ENCODE measurements at places on chromosomes 2 and 18.
A peak's percentile ranks its signal among the peaks of the same experiment; 100 is the strongest.

GRCh38 chr2:129778584-129778877 lies 200.9 kb upstream of the RAB6C start:
- H3K36me3 ChIP-seq, result no peaks in the 10 kb centered on the region
- H3K27ac ChIP-seq, result no peak overlapping the region
- H3K4me3 ChIP-seq, result no peak overlapping the region
- no peaks in the 10 kb centered on the region for H3K4me1 ChIP-seq
- peaks cover 4% of the 10 kb centered on the region for H3K27me3 ChIP-seq

DNA sequence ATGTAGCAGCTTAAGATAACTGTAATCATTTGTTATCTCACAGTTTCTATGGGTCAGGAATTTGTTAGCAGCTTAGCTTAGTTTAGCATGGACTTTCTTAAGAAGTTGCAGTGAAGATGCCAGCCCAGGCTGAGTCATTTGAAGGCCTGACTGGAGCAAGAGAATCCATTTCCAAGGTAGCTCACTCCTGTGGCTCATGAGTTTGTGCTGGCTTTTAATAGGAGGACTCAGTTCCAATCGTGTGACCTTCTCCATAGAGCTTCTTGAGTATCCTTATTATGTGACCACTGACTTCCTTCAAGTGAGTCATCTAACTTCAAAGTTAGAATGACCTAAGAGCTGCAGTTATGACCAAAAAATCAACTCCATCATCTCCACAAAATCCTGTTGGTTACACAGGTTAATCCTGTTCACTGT lies 1.4 kb downstream of the GPATCH11 start:
- H3K27ac ChIP-seq, result no peak overlapping the region
- no peak overlapping the region for H3K4me3 ChIP-seq
- H3K4me1 ChIP-seq, result peaks cover 23% of the 10 kb centered on the region
- no peaks in the 10 kb centered on the region for H3K27me3 ChIP-seq
- DNase-seq, result no peak

DNA sequence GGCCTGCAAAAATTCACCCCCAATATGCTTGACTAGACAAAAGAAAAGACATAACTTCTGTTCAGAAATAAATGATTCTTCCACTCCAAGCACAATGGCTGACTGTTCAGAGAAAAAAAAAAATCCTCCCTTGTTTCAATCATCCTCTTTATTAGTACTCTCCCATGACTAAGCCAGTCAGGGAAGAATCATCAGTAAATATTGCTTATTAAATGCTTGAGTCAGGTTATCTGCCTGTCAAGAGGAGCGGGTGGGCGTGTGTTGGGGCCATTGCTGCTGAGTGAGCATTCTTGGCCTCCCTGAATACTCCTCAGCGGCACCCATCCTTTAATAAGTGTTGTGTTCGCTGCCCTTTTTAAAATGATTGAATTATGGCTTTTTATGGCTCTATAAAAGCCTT lies 1334.8 kb upstream of the CELF4 start:
- H3K27ac ChIP-seq, result no peak overlapping the region
- DNase-seq, result no peak
- no peaks in the 10 kb centered on the region for H3K4me1 ChIP-seq

GRCh38 chr2:128984855-128985254 lies 666.2 kb upstream of the HS6ST1 start:
- DNase-seq, result no peak
- H3K36me3 ChIP-seq, result no peaks in the 10 kb centered on the region

- no peak overlapping the region for H3K4me3 ChIP-seq
- peaks cover 5% of the 10 kb centered on the region for H3K4me1 ChIP-seq
- DNase-seq, result no peak
- H3K27ac ChIP-seq, result no peak overlapping the region
- H3K27me3 ChIP-seq, result no peaks in the 10 kb centered on the region
- H3K36me3 ChIP-seq, result peaks cover 12% of the 10 kb centered on the region
Observed at GRCh38 chr2:215949991-215950404, 63.4 kb downstream of the MREG start.

DNA sequence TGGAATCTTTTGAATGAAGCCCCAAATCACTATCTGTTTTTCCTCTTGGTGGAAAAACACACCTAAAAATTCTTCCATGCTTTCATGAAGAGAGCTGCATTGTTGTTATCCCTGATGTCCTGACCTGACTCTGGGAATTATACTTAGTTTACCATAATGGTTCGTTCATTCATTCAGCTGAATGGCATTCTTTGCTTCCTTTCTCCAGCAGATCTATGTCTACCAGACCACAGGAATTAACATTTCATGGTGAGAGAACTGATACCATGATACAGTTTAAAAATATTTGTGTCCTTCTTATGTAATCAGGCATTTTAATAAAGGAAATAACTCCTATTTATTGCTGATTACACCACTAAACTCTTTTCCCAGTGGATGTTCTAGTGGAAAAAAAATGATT lies 11.1 kb upstream of the SLC4A10 start:
- no peaks in the 10 kb centered on the region for H3K36me3 ChIP-seq
- no peaks in the 10 kb centered on the region for H3K4me1 ChIP-seq
- no peak overlapping the region for H3K4me3 ChIP-seq

- no peak for DNase-seq
- no peaks in the 10 kb centered on the region for H3K36me3 ChIP-seq
- no peak overlapping the region for H3K4me3 ChIP-seq
Observed at GRCh38 chr2:155846259-155846658, 486.3 kb downstream of the NR4A2 start.

DNA sequence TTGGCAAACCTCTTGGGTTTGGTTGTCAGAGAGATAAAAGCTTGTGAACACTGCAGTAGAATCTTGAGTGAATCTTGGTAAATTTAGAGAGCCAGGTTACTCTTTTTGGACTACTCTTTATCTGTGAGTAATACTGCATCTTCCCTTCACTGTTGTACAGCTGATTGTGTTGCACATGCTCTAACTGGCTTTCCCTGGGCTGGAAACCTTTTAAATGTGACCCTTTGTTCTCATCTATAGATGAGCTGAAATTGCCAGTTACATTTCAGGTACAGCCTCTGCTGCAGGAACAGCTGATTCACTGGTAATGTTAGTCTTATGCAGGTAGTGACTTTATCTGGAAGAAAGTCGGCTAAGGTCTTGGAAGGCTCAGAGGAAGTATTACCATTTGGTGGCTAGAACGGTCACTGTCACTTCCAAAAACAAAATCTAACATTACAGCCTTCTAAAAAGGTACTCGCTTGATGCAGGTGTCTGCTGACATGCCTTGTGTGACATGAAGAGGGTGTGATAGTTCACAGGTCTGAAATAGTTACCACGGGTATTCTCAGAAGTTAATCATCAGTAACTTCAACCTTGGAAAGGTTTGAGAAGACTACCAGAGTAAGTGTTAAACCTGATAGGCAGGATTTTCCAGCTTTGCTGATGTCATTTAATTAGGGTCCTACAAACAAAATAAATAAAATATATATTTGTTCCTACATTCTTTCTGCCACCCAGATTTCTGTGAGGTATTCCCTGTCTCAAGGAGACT lies 851.1 kb downstream of the SLC4A3 start:
- no peak for DNase-seq
- no peaks in the 10 kb centered on the region for H3K4me1 ChIP-seq
- H3K27me3 ChIP-seq, result no peaks in the 10 kb centered on the region
- no peak overlapping the region for H3K4me3 ChIP-seq
- no peaks in the 10 kb centered on the region for H3K36me3 ChIP-seq

DNA sequence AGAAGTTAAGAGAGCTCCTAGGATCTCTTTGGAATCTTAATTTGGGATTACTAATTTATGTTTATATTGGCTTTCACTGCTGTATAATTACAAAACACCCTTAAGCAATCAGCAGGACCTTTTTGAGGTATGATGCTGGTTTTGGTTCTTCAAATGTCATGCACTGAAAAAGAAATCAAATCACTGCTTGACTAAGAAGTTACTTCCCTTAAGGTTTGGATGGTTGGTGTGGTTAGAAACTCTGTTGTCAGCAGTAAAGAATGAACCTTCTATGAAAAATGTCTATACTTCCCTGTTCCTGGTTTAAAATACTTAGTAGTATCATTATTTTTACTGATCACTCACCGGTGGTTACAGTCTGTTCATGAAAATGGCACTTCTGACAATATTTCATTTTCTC lies 5.5 kb downstream of the COLEC12 start:
- H3K27ac ChIP-seq, result no peak overlapping the region
- DNase-seq, result no peak
- peaks cover 29% of the 10 kb centered on the region for H3K27me3 ChIP-seq
- no peaks in the 10 kb centered on the region for H3K36me3 ChIP-seq
- H3K4me1 ChIP-seq, result peaks cover 8% of the 10 kb centered on the region

DNA sequence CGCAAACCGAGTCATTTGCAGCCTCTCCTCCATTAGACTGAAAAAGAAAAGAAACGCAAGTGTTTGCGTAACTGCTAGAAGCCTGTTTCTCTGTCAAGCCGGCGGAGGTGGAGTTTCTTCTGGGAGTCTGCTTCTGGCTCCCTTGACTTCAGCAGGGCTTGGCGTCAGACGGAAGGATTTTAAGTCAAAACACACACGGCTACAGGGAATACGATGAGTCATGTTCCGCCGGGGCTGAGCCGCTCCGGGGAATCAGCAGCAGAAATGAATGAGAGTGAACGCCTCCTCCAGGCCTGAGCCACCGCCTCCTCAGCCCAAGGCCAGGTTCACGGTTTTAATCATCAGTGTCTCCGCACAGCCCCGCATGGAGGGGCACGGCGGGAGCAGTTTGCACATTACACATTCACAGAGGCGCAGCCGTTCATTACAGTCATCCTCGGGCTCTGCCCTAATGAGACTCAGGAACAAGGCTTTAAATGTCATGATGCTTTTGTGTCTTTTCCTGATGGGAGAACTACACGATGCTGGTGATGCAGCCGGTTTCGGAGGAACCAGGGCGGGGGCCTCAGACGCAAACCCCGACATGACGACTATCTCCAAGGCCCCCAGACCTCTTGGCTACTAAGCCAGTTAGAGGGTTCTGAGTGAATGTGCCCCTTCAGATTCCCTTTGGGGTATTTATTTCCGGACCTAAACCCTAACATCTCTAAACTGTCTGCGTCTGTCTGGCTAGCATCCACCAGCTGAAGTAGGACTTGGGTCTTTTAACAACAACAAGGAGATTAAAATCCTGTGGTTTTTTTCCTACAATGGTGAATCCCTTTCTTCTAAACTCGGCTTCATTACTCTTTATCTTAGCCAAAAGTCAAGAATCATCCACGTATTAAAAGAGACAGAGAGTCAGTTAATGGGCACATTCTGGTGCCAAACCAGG lies 11.1 kb upstream of the SCG2 start:
- H3K4me3 ChIP-seq, result no peak overlapping the region
- peaks cover 38% of the 10 kb centered on the region for H3K27me3 ChIP-seq
- no peaks in the 10 kb centered on the region for H3K36me3 ChIP-seq
- no peaks in the 10 kb centered on the region for H3K4me1 ChIP-seq
- no peak overlapping the region for H3K27ac ChIP-seq

DNA sequence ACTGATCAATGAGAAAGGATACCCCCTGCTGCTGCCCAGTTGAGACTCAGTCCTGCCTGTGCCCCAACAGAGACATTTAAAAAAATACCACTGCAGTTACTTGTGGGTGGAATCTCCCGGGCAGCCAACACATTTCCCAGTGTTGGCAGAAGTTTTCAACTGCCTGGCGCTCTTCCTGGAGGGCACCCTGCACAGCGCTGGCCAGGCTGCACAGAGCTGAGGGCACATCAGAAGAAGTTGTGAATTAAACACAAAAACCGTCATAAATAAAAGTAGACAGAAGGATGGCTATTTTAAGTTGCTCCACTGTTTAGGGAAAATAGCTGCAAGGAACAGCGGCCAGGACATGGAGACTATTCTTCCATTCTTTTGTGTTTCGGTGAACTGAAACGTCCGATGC lies 110.2 kb upstream of the THOC1 start:
- no peak overlapping the region for H3K27ac ChIP-seq
- no peak for DNase-seq
- H3K27me3 ChIP-seq, result peaks cover 5% of the 10 kb centered on the region
- no peak overlapping the region for H3K4me3 ChIP-seq

GRCh38 chr2:74347303-74347702 lies 4.1 kb upstream of the SLC4A5 start:
- peaks cover 3% of the 10 kb centered on the region for H3K27me3 ChIP-seq
- no peak overlapping the region for H3K27ac ChIP-seq
- no peak for DNase-seq
- H3K36me3 ChIP-seq, result no peaks in the 10 kb centered on the region

GRCh38 chr2:30683236-30683956 lies 123.8 kb downstream of the CAPN13 start:
- no peak overlapping the region for H3K4me3 ChIP-seq
- H3K27me3 ChIP-seq, result peaks cover 13% of the 10 kb centered on the region
- peak; percentile 18 for DNase-seq
- no peaks in the 10 kb centered on the region for H3K4me1 ChIP-seq

DNA sequence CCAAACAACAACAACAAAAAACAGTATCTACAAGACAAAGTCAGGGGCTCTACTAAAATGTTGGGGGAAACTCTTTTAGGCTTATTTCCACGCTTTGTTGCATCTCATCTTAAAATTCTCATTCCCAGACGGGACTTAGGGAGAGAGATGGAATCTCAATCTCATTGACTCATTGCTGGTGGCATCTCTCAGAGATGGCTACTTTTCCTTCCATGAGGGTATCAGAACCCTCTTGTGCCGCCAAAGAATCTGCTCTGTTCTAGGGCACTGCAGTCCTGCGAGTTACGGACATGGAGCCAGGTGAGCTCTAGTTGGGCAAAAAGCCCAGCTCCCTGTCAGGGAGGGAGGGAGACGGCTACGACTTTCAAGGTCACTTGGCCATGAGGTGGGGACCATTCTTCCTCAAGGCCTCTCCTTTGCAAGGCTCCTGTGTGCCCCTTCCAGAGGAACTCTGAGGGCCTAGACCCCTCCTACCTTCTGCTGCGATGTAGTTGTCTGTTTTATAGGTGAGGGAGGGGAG lies 68.0 kb downstream of the MYCN start:
- no peaks in the 10 kb centered on the region for H3K36me3 ChIP-seq
- H3K4me3 ChIP-seq, result no peak overlapping the region
- peaks cover 3% of the 10 kb centered on the region for H3K27me3 ChIP-seq
- H3K27ac ChIP-seq, result no peak overlapping the region

DNA sequence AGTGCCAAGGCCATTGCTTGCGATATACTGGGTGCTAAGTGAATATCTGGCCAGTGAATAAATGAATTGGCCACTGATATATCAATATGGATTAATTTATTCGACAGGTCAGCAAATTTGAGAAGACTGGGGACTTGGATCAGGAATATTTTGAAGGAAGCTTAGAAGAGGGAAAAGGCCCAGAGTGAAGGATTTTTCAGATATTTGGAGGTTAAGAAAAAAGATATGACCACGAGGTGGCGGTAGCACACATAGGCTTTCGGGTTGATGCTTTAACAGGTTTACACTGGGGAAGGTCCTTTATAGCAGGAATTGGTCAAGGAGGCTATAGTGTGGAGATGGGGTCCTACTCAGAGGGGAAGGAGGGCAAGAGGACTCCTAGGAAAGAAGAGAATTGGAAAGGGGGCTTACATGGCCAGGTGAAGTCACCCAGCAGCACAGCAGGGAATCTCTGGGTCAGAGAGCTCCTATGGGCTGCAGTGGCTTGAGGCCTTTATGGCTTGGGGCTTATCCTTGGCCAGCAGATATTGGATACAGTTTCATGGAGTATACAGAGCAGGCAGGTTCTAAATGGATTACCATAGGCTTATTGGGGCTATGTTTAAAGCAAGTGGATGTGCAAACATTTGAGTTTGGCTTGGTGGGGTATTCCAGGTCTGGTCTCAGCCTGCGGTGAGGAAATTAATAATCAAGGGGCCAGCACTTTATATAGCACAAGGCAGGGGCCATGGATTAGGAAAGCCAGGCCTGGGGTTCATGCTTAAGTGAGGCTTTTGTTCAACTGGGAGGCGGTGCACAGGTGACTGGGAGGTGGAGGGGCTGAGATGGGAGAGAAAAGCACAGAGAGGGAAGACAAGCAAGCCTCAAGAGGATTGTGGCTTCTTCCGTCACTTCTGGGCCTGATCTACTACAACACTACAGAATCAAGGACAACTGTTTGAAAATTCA lies 9.7 kb downstream of the IL1RN start:
- H3K4me3 ChIP-seq, result no peak overlapping the region
- no peak overlapping the region for H3K27ac ChIP-seq
- peak; percentile 55 for DNase-seq
- H3K4me1 ChIP-seq, result peaks cover 32% of the 10 kb centered on the region
- H3K36me3 ChIP-seq, result no peaks in the 10 kb centered on the region

Measured in activated naive CD4-positive, alpha-beta T cell treated with anti-CD3 and anti-CD28 coated beads, Interleukin-2, amount 10 ng/mL, durations not matched to agents 7 days and 5 days (primary cell).